ENCODE measurements at places on chromosomes 7 and 10.

- no peak for ATAC-seq
Observed at GRCh38 chr7:74709880-74710671, 52.6 kb downstream of the GTF2I start.

DNA sequence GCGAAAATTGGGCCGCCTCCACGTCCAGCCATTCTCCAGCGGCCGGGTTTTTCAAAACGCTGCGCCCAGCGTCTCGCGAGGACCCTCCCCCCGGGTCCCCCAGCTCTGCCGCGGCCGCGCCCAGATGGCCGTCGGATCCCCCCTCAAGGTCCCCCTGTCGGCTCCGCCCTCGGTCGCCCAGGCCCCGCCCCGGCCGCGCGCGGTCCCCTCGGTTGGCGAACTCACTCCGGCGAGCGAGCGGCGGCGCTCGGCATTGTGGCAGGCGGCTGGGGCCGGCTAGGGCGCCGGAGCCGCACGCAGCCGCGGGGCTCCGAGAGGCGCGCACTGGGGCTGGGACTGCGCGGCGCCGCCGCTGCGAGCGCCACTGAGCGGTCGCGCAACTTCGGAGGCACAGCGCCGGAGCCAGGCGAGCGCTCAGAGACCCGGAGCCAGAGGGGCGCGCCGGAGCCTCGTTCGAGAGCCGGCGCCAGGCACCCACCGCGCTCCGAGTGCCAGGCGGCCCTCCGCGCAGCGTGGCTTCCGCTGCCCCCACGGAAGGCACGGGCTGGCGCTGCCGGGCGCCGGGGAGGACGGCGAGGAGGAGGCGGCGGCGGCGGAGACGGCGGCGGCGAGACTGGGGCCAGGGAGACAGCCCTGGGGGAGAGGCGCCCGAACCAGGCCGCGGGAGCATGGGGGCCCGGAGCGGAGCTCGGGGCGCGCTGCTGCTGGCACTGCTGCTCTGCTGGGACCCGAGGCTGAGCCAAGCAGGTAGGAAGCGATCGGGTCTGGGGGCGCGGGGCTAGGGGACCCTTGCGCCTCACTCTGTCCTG lies at the start of gene UNC5B:
TSS of gene UNC5B (plus strand) at position 253 of the 809 bp plus-strand sequence. CDS start at position 669, 416 bp downstream.
- ATAC-seq, result peak; percentile 92

GRCh38 chr10:110808615-110809014 lies 63.1 kb upstream of the PDCD4 start:
- ATAC-seq, result no peak

DNA sequence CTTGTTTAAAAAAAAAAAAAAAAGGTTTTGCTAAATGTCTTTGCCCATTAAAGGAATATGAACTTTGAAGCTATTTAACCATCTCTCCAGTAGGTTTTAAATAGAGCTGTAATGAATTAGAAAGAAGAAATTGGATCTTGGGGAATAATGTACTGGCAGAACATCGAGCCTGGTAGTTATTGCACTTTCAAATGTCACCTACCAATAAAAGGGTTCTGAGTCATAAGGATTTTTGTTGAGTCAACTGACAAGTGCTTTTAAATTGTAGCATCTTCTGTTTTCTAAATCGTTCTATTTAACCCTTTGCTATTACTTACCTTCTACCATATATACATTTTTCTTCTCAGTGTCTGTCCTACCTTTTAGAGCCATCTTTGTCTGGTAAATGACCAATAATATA lies 10.7 kb downstream of the CUTC start:
- ATAC-seq, result no peak

- no peak for ATAC-seq
Observed at GRCh38 chr10:129921801-129922597, 42.1 kb downstream of the EBF3 start.

- no peak for ATAC-seq
Observed at GRCh38 chr10:1147810-1148209, 91.6 kb downstream of the WDR37 start.

All from gastroesophageal sphincter (tissue), 4 donors.